Immature natural killer cell (primary cell): ENCODE measurements at places on chromosomes 12 and 14.

DNA sequence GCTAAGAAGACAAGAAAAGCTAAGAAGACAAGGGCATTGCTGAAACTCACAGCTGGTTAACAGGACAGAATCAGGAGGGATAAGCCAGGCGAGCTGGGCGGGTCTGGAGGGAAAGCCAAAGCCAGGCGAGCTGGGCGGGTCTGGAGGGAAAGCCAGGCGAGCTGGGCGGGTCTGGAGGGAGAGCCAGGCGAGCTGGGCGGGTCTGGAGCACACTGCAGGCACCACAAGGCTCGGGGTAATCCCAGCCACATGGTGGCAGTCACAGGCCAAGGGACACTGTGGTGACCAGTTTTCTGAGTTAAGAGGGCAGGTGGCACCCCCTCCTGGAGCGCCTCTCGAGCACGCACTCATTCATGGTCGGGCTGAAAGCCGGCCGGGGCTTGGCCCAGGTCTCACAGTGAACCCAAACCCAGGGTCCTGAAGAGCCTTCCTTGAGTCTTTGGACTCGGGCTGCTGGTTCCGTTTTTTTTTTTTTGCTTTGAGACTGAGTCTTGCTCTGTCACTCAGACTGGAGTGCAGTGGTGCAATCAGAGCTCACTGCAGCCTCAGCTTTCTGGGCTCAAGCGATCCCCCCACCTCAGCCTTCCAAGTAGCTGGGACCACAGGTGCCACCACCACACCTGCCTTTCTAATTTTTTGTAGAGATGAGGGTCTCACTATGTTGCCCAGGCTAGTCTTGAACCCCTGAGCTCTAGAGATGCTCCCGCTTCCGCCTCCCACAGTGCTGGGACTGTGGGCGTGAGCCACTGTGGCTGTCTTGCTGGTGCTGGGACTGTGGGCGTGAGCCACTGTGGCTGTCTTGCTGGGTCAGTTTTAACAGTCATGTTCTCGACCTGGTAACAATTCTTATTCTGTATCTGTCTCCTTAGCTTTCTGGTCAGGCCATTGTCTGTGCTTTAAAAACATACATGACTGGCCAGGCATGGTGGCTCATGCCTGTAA is 40.2 kb downstream of the HSP90AA1 start:
- peak; percentile 17 for DNase-seq

GRCh38 chr12:15808652-15809051 is 19.5 kb upstream of the EPS8 start:
- no peak for DNase-seq

DNA sequence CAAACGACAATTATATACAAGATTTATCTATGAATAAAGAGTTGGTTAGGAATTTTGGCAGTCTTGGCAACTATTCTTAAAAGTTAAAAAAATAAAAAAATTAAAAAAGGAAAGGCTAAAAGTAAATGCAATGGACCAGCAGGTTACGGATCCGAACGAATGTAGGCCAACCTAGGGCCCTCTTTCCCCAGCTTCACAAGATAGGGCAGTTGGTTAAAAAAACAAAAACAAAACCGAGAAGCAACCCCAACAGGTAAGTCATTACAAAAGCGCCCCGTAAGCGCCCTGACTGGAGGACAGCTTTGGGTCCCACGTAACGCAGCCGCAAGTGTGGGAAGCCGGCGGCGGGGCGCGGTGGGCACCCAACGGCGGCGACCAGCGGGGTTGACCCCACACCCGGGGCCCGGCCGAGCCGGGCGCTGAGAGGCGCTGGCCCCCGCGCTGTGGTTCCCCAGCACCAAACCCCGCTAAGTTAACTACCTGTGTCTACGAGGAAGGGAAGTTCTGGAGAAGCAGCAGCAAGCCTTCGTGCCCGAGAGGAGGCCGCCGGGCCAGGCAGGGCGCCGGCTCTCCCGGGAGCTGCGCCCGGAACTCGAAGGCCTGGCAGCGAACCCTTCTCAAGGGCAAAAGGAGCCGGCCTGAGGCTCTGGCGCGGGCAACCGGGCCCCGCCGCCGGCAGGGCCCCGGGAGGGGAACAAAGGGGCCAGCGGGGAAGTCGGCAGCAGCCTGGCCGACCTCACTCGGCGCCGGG is 882 bp downstream of the HECTD1 start:
- peak; percentile 67 for DNase-seq

DNA sequence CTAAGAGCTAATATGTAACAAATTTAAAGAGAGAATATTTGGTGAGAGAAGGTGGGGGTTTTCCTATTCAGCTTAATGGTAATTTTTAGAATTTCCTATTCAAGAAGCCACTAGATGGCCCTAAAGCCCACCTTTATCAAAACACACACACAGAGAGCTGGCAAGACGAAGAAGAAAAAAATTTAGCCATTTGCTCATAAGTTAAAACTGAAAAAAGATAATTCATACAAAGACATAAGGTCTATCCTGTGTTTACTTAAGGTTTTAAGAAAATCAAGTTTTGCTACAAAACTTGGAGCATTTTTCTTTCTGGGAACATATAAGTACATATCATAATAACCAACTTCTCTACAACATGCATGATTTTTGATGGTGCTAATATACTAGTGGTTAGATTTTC is 46.8 kb upstream of the PCED1B start:
- DNase-seq, result peak; percentile 45

GRCh38 chr12:56084958-56085543 is 5.1 kb downstream of the ERBB3 start:
- peak; percentile 11 for DNase-seq

DNA sequence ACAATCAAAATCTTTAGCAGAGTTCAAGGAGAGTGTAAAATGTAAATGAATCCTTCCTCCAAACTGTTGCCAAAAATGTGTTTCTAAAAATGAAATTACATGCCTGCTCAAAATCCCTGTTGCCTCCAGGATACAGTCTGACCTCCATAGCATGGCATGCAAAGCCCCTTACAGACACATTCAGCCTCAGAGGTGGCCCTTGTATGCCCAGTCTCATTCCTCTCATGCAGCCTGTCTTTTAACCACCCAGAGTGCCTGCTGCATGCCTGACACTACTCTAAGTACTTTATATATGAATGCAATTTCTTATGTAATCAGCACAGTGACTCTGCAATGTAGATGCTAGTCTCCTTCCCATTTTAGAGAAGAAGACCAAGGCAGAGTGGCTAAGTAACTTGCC is 24.4 kb upstream of the PTPRQ start:
- no peak for DNase-seq

DNA sequence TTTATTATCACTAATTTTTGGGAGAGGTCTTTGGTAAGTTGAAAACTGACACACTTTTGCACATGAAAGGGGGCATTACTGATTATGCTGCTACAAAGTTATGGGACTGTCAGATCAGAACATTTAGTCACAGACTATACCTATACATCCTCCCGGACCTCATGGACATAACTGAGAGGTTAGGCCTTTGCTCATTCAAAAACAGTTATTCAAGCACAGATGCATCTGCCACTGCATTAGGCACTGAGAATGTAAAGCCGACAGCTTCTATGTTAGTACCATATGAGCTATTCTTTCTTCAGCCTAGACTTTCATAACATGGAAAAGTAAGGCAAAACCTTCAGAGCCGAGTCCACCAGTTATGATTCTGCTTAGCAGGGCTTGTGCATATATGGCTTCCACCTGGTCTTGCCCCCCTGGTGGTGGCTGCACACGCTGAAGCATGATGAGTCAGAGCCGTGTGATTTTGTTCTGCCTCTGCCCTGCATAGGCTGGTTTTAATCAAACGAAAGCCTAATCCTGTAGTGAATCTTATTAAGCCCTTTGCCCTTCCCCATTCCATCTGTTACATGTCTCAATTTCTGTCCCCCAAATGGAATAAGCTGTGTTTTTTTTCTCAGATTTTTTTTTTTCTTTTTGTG is 21.8 kb upstream of the RNU6-8 start:
- no peak for DNase-seq
